Astrocyte of the cerebellum (primary cell): ENCODE measurements at places on chromosomes 5 and 9.
A peak's percentile ranks its signal among the peaks of the same experiment; 100 is the strongest.

DNA sequence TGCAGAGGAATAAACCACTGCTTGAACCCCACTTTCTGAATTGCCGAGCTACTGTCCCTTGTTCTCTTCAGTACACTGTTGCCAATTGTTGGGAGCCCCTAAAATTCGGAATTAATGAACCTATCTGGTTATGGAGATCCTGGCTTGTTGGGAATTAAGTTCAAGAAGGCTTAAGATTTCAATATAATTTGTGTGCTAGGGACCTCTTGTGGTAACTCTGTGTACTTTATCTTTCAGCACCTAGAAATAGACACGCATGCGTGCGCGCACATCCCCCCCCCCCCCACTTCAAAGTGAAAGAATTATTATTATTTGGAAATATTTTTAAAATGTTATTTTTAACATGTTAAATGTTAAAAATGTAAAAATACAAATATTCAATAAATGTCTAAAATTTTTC, 53.3 kb upstream of the FAM169A start:
- no peak for DNase-seq

- no peak for DNase-seq
Measured at GRCh38 chr5:19406576-19407365, 581.2 kb downstream of the CDH18 start.

DNA sequence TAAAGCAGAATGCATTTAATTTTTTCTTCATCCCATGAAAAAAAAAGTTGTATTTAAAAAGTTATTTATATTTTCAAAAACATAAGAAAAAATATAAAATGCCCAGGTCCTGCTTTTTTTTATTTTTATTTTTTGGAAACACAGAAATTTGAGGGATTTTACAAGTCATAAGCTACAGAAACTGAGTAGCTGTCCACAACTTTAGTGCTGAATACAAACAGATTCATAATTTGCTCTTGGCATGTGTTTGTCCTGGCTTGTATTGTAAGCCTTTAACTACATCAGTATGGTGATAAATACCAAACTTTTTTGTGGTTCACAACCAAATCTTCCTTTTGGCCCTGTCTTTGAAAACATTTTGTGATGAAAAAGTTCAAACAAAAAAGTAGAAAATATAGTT, 7.5 kb upstream of the PLCXD3 start:
- DNase-seq: peak; percentile 12

- no peak for DNase-seq
Measured at GRCh38 chr9:88270413-88270812, 117.8 kb upstream of the SPIN1 start.

GRCh38 chr5:61423487-61424145, 91.6 kb downstream of the ZSWIM6 start:
- no peak for DNase-seq

DNA sequence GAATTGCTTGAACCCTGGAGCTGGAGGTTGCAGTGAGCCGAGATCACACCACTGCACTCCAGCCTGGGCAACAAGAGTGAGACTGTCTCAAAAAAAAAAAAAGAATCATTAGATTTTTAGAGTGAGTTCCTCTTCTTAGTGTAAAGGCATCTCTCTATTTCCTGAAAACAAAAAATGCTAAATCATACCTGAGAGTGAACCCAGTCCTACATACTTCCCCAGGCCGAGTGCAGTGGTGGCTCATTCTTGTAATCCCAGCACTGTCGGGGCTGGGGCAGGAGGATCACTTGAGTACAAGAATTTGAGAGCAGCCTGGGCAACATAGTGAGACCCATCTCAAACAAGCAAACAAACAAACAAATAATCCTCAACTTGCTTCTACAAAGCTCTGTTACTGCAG, 38.2 kb upstream of the LPAR1 start:
- no peak for DNase-seq

GRCh38 chr5:132751971-132752580, 4.8 kb downstream of the CCNI2 start:
- no peak for DNase-seq

- no peak for DNase-seq
Measured at GRCh38 chr5:175861337-175862130, 9.8 kb upstream of the CPLX2 start.

GRCh38 chr5:136087961-136088871, 44.4 kb upstream of the SMAD5 start:
- no peak for DNase-seq

- DNase-seq: peak; percentile 52
Measured at GRCh38 chr5:170623576-170624181, 119.9 kb downstream of the KCNIP1 start.

GRCh38 chr9:131056781-131057506, 39.4 kb upstream of the AIF1L start:
- no peak for DNase-seq

DNA sequence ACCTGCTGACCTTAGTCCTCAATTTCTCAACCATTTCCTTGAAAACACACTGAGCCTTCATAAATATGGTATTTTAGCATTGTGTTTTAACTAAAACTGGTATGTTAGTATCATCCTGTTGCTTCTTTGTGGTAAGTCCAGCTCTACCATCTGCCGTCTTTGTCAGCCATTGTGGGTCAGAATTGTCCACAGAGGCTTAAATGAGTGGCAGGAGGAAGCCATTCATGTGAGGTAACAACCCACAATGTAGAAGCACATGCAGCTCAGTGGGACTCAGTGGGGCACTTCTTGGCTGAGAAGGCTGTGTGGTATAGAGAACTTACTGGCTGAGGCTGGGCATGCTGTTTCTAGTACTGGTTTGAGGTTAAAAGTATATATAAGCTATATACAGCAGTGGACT, 149.2 kb upstream of the NR3C1 start:
- DNase-seq: no peak

GRCh38 chr9:126109575-126109974, 217.1 kb upstream of the MVB12B start:
- DNase-seq: no peak

DNA sequence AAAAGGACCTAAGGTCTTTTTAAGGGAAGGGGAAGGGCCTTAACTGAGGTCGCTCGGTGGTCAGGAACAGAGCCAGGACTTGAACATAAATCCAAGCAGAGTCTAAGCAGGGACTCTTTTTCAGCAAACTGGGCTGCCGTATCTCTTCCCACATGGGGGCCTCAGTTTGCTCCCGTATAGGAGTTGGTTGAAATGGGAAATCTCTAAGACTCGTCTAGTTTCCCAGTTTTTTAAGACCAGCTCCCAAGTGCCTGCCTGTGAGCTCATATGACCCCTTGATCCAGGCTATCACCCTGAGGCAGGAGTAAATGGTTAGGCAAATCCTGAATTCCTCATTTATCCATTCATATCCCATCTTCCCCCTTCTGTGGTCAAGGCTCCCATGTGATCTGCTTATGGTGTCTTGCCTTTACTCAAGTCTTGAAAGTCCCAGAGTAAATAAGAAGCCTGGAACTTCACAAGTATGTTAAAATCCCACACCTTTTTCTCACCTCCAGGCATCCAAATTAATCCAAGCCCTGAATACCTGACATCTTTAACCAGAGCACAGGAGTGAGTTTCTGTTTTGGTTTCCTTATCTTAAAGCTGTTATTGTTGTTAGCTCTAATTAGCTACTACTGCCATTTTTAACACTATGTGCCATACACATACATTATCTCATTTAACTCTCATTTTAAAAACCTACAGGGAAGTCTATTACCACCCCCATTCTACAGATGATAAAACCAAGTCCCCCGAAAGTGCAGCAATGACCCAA, 3.0 kb downstream of the ARSI start:
- no peak for DNase-seq

DNA sequence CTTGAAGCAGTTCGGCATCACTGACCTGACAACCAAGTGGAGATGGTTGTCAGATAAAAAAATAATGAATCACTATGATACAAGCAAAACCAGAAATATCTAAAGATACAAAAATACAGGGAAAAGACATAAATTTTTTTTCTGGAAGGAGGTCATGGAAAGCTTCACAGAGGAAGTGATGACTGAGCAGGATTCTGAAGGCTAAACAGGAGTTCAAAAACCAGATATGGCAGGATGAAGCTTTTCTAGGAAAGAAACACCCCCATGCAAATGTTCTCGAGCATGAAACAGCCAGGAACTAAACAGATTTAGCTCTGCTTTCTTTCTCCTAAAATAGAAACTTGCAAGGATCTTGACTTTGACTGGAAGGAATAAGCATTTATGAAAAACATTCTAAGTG, 60.7 kb upstream of the IFNE start:
- no peak for DNase-seq

DNA sequence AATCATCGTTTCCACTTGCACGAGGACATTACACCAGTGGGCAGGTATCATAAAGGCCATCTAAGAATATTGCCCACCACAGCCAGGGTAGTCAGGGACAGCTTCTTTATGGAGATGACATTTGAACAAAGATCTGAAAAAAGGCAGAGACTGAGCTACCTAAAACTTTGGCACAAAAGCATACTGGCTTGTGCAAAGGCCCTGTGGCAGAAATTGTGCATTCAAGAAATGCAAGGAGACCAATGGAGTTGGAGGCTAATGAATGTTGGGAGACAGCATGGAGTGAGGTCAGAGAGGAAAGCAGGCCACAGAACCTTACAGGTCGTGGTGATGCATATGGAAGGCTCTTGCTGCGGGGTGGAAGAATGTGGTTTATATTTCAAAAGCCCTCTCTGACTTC, 578.5 kb downstream of the BNC2 start:
- no peak for DNase-seq

- DNase-seq: no peak
Measured at GRCh38 chr9:19138084-19138483, 10.8 kb upstream of the PLIN2 start.

DNA sequence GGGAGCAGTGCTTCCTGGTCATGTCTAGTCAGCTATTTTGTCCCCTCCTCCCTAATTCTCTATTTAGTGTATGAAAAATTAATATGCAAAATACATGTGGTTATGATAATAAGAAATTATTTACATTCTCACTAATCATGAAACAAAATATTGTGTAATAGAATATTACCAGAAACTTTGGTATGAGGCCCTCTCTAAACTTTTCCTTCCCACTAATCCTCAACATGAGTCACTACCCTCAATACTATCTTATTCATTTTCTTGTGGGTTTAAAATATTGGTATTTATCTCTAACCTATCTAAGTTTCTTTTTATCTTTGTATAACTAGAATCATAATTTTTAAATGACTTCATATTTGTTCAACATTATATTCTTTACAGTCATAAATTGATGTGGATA, 545.9 kb upstream of the PTPRD start:
- DNase-seq: no peak

DNA sequence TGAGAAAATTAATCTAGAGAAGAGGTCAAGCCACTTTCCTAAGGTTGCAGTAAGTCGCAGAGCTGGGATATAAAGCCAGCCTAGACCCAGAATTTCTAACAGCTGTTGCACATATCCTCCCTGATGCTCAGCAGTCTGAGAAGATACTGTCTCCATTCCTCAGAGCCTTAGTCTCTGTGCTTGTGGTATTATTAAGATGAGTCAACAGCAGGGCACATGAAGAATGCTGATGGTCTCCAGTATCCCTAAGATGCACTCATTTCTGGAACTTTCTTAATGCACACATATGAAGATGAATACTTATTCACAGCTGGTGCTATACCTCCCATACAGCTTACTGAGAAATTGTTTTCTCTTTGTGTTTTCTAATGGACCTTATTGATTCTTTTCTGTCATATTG, 32.5 kb downstream of the SGCD start:
- DNase-seq: no peak

- no peak for DNase-seq
Measured at GRCh38 chr9:80062567-80062966, 490.8 kb downstream of the TLE4 start.

- DNase-seq: peak; percentile 9
Measured at GRCh38 chr5:111792471-111793058, 35.6 kb upstream of the NREP start.

GRCh38 chr9:15357050-15357653, 50.1 kb upstream of the TTC39B start:
- DNase-seq: no peak

GRCh38 chr9:133691626-133692363, 46.4 kb downstream of the SARDH start:
- DNase-seq: peak; percentile 28

DNA sequence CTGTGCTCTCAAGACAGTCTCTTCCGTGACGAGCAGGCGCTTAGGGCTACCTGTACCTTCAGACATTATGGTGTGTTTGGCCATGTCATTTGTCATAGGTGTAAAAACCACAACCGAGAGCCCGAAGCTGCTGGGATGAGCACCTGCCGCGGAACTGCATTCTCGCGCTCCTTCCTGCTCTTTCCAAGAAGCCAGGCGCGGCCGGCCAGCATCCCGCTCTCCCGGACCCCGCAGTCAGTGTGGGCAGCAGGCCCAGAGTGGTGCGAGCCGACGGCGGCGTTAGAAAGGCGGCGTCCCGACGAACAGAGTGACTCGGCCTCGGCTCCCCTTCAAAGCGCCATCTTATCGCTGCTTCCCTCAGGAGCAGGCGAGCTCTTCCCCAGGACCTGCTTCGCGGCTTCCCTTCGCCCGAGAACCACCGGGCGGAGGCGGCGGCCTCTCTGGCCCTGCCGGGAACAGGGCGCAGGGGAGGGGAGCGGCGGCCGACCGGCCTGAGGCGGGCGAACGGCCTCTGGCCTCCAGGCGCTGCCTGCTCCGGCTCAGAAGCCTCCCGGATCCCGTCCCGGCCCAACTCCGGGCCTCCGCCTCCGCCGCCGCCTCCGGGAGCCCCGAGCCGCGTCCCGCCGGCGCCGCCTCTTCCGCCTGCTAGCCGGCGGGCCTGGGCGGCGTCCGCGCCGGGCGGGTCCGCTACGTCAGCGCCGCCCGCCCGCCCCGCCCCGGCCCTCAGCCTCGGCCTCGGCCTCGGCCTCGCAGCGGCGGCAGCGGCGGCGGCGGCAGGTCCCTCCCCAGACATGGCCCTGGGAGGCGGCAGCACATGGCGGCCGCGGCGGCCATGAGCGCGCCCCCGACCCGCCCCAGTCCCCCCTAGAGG, at the start of gene FAM120A:
TSS of gene FAM120A (plus strand) at position 741 of the 871 bp plus-strand sequence. CDS start 231 bp downstream, outside the sequence.
- DNase-seq: no peak

GRCh38 chr5:84290161-84290560, 94.5 kb downstream of the EDIL3 start:
- DNase-seq: no peak

- no peak for DNase-seq
Measured at GRCh38 chr5:3220638-3221288, 374.9 kb upstream of the IRX1 start.

DNA sequence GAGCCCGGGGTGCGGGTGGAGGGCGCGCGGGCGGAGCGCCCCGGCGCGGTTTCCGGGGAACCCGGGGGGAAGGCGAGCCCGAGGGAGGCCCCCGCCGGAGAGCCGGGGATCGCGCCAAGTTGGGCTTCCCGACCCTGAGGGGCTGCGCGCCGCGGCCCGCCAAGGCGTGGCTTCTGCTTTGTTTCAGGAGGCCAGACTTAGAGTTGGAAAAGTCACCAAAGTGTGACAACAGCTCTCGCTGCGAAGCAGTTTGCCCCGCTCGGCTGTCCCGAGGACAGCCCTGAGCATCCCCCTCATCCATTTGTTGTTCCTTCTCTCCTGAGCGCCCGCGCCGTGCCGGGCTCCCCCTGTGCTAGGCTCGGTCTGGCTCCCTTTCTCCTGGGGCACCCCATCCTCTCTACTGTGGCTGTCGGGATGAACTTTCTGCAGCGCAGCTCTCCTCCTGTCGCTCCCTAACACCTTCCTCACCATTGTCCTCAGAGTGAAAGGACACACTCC, 410 bp downstream of the GLIPR2 start:
- DNase-seq: no peak
